Stimulated activated CD8-positive, alpha-beta memory T cell treated with anti-CD3 and anti-CD28 coated beads, Interleukin-7, amount 100 ng/mL, for 1 hour (primary cell): ENCODE measurements at places on chromosomes 11 and 22.

- DNase-seq, result no peak
Observed at GRCh38 chr11:42237701-42238235, 778.3 kb upstream of the LRRC4C start.

DNA sequence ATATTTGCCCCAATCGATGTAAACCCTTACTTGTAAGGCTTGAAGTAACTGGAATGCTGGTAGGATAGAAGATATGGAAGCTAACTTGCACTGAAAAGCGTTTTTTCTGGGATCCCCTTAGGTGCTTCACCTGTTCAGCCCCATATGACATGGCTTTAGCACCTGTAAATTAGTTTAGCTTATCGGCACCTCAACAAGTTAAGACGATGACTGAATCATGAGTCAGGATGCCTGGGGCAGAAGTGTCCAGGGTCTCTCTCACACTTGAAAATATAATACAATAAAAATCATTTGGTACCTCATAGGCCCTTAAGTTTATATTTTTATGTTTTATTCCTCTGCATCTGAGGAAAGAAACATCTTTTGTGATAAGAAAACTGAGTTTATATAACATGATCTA lies 409.2 kb upstream of the LRRC4C start:
- no peak for DNase-seq

DNA sequence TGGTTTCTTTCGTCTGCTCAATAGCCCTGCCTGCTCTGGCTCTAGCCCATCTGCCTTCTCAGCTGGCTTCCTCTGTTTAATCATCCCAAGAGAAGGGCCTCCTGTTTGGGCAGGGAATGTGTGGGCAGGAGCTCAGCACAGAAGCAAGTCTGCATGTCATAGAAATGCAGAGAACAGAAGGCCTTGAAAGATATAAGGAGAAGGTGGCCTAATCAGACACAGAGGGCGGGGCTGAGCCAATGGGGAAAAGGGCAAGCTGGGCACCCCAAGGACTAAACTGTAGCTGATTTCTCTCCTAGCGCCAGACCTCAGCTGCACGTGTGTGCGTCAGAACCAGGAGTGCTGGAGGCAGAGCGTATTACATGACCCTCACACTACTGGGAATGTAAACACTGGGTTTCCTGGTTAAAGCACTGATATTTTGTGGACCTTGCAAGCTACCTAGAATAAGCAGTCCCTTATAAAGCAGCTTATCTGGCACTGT lies 7.6 kb upstream of the CCKBR start:
- DNase-seq, result no peak

DNA sequence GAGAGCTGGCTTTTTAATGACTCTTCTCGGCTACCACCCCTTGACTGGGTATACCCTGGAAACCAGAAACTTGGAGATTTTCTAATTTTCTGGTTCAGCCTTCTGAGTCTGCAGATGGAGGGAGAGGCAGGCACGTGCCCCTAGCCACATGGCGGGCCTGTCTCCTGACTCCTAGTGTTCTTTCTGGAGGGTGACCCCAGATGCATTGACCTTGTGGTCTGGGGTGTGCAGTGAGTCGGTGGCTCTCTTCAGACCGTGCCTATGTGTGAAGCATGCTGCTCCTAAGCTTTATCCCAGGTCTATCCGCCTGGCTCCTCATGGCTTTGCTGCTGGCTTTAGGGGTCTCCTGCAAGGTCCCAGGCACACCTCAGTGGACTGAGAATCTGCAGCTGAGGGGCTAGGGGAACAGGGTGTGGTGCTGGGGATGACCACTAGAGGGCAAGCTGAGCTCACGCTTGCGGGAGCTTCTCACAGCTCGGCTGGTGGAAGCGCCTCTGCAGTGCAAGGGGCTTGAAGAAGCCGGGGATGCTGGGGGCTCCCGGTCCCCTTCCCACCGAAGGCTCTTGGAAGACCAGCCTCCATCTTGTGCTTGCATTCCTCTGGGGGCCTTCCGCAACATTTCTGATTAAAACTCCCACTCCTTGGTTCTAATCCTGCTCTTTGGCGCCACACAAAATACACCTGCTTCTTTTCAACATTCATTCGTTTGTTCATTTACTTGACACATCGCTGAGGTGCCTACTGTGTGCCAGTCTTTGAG lies 51.8 kb downstream of the OTOG start:
- DNase-seq, result peak; percentile 24

GRCh38 chr22:22076361-22076760 lies 93.8 kb upstream of the TOP3B start:
- DNase-seq, result no peak

- no peak for DNase-seq
Observed at GRCh38 chr11:131491503-131491902, 121.1 kb downstream of the NTM start.

- DNase-seq, result no peak
Observed at GRCh38 chr11:61369372-61370348, 7.5 kb downstream of the TMEM138 start.
